ENCODE measurements at places on chromosomes 4 and X.

GRCh38 chr4:102451266-102451665, 49.9 kb upstream of the NFKB1 start:
- DNase-seq: no peak

GRCh38 chrX:155086202-155086840, 15.0 kb downstream of the BRCC3 start:
- DNase-seq: no peak

GRCh38 chr4:53321151-53321983, 44.5 kb downstream of the SCFD2 start:
- DNase-seq: no peak

DNA sequence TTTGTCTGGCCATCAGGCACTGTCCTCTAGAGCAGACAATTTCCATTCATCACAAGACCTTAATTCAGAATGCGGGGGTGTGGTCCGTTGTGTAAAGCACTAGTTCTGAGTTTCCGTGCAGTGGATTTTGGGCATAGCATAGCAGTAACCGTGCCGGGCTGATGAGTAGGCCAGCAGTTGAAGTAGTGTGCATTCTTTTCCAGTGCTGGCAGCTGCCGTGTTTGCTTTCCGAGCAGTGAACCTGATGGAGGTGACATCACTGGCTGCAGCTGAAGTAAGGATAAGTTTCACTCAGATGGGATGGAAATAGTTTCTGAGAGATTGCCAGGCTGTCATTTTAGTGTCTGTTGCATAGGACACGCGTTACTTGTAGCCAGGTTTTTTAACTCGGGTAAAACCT, 107.0 kb upstream of the STIM2 start:
- DNase-seq: no peak

GRCh38 chr4:94175553-94176261, 32.0 kb upstream of the SMARCAD1 start:
- DNase-seq: no peak

- no peak for DNase-seq
Observed at GRCh38 chrX:12794654-12795053, 3.4 kb downstream of the PRPS2 start.

GRCh38 chrX:134688031-134688823, 30.0 kb upstream of the PLAC1 start:
- no peak for DNase-seq

GRCh38 chrX:154526901-154527675, 11.1 kb upstream of the FAM3A start:
- DNase-seq: peak; percentile 60

GRCh38 chrX:37922928-37923327, 75.6 kb upstream of the DYNLT3 start:
- DNase-seq: no peak

GRCh38 chr4:126267689-126268088, 952.9 kb downstream of the FAT4 start:
- no peak for DNase-seq

DNA sequence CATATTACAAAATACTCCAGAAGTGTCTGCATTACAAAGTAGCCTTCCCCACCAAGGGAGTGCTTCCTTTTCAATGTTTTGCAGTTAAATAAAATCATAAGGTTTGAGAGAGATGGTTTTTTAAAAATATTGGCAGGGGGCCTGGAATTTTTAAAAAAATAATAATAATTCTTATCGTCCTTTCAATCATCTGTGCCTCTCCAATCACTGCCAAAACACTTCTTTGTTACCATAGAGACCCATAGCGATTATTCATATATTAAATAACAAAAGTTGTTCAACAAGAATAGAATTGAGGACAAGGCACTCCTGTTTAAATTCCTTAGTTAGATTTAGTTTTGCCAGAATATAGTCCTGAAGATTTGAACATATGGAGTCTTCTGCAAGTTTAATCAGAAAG, 203.1 kb downstream of the FAT4 start:
- DNase-seq: no peak

DNA sequence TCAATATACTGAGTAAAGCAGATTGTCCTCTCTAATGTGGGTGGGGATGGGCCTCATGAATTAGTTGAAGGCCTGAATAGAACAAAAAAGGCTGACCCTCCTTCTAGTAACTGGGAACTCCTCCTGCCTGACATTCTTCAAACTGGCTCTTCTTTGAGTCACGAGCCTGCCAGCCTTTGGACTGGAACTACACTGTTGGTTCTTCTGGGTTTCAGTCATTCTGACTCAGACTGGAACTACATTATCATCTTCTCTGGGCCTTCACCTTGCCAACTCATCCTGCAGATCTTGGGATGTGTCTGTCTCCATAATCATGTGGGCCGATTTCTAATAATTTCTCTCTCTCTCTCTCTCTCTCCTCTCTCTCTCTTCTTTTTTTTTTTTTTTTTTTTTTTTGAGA, 26.9 kb upstream of the CT47C1 start:
- DNase-seq: no peak

- no peak for DNase-seq
Observed at GRCh38 chr4:34046580-34046979, 2197.7 kb downstream of the ARAP2 start.

GRCh38 chrX:7514871-7515599, 327.9 kb upstream of the VCX start:
- no peak for DNase-seq

DNA sequence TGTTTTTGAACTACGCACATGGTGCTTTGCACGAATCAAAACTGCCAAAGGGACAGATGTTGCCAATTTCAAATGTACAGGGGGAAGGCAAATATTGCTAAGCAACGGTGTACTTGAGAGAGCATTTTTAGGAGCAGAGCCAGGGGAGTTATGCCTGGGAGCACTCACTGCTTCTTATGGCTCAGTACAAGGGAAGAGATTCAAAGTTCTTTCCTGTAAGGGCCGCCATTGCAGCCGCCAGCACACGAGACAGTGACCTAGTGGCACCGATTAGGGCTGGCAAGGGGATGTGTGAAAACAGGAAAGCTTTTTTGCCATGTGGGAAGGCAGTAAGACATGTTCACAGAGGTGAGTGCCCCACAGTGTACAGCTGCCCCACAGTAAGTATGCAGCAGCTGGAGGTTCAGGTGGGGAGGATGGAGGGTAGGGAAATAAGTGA, 133.8 kb downstream of the AFF1 start:
- peak; percentile 92 for DNase-seq

DNA sequence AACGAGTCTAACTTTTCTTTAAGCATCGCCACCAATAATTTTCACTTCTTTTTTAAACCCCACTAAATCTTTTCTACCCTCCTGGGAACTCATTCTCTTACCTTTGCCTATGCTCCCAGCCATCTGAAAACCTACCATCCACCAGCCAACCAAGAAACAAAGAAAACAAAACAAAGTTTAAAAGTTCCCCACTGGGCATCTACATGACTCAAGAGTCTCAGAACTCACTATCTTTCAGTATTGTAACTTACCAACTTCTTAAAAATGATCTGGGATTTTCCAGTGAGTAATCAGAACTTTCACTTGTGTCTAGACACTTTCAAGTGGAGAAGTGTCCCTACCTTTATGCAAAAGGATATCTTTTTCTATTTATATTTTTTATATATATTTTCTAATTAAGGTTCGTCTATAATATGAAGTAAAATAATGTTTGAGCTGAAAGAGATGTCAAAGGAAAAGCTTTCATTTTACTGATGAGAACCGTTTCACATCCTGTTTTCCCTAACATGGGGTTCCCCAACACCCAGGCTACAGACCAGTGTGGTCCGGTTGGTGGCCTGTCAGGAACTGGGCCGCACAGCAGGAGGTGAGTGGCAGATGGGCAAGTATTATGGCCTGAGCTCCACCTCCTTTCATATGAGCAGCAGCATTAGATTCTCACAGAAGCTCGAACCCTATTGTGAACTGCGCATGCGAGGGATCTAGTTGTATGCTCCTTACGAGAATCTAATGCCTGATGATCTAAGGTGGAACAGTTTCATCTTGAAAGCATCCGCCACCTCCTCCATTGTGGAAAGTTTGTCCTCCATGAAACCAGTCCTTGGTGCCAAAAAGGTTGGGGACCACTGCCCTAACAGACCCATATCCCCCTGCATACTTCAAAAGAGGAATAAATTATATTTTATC, 9.8 kb upstream of the TIGD2 start:
- DNase-seq: no peak

DNA sequence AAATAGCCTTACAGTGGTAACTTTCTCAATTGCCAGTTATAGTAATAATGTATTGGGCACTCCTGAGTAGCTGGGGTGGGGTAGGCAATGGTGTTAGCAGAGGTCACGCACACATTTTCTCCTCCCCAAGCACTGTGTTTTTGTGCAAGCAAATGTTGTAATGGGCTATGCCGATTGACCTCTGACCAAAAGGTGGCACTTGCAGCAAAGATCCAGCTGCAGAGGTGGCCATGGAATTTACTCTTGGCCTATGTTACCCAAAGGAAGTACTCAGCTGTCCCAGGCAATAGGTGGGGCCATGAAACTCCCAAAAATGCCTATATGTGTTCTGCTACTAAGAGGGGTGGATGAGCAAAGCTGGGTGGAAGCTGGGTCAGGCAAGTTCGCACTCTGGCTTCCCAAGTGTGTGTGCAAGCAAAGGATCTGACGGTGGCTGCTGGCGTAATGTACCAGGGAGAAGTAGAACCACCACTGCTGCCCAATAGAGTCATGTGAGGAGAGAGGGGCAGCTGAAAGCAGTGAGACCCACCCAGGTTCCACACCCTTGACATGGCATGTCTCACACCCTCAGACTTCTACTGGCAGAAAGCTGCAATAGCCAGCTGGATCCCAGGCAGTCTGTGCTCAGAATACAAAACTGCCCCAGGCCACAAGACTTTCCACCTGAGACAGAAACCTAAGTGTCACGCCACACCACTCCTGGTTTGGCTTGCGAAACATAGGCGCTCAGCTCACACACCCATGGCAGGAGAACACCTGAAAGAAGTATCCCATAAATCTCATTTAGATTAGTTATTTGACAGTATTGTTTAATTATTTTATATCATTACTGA, 353.3 kb upstream of the EMCN start:
- no peak for DNase-seq

- DNase-seq: peak; percentile 74
Observed at GRCh38 chr4:150078041-150078578, at the start of gene DCLK2. DCLK2 (plus strand) TSS chr4:150078445; CDS start chr4:150079028, 583 bp downstream.

DNA sequence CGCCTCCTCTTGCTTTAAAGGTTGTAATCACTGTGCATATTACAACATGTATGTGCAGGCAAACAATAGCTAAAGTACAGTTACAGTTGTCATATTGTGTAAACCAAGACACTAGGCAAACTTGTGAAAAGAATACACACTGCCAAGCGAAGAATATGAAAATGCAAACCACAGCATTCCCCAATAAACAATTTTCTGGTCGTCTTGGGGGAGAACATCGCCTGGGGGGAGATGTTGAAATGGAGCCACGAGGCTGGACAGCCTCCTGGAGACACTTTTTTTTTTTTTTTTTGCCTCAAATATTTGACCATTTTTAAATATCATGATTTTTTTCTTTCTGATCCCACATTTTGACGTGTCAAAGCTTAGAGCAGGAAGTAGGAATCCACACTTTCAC, 51.7 kb upstream of the PDLIM3 start:
- DNase-seq: no peak

GRCh38 chrX:134688839-134689238, 30.6 kb upstream of the PLAC1 start:
- DNase-seq: no peak

GRCh38 chr4:26323821-26324220, 3.0 kb downstream of the RBPJ start:
- DNase-seq: no peak

GRCh38 chr4:70640192-70640591, 11.6 kb downstream of the ENAM start:
- no peak for DNase-seq

GRCh38 chrX:5051831-5052491, 1176.7 kb downstream of the NLGN4X start:
- DNase-seq: no peak

Measured in NCI-H1694 treated with DMSO at 0.1 percent for 48 hours (cell line).